ENCODE measurements at places on chromosomes 11 and 22.

DNA sequence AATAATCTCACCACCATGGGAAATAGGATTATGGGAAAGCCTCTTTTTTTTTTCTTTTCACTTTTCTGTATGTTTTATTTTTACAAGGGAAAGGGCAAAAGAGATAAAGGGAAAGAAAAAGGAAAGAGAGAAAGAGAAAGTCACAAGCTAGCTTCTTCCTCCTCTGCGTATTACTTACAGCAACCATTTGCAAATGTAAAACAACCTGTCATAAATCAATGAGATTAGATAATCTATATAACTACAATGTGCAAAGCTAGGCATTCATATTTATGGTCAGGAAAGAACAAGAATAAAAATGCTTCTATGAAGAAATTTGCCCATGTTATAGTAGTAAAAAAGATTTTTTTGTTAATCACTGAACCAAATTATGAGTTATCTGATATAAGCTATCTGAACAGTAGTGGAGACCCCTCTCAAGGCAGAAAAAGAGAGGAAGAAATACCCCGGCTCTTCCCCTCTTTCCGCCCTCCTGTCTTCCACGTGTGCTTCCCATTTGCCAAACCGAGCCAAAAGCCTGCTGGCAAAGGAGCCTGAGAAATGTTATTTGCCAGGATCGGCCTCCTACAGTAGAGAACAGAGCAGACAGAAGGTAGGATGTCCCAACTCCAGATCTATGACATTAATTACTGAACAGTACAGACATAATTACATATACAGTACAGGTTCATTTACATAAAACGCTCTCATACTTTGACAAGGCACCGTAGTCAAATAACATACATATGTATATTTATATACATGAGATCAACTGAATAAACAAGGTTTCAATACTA, 50.2 kb downstream of the ARHGAP32 start:
- H3K27me3 ChIP-seq = no peaks in the 10 kb centered on the region
- H3K36me3 ChIP-seq = no peaks in the 10 kb centered on the region

GRCh38 chr11:66933531-66933930, 24.7 kb downstream of the PC start:
- no peak overlapping the region for H3K4me3 ChIP-seq
- no peak for DNase-seq
- no peaks in the 10 kb centered on the region for H3K4me1 ChIP-seq
- no peaks in the 10 kb centered on the region for H3K27me3 ChIP-seq
- H3K27ac ChIP-seq = no peak overlapping the region

DNA sequence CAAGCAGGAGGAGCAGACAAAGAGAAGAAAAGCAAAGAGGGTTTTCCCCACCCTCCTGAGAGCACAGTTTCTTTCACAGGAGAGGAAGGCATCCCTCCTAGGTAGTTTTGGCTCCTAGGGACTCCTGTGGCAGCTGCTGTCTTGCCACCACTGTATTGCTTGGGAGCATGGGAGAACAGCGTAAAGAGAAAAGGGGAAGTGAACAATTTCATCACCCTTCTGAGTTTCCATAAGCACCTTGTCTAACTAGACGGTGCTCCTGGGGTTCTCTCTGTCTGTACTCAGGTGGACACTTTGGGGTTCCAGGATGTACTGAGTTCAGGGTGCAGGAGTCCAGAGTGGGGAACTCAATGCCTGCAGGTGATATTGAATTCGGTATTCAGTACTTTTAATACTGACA, 1430.5 kb downstream of the TBC1D22A start:
- DNase-seq = no peak
- H3K4me1 ChIP-seq = no peaks in the 10 kb centered on the region
- H3K36me3 ChIP-seq = no peaks in the 10 kb centered on the region
- H3K4me3 ChIP-seq = no peak overlapping the region

- no peaks in the 10 kb centered on the region for H3K36me3 ChIP-seq
- H3K27me3 ChIP-seq = no peaks in the 10 kb centered on the region
- no peaks in the 10 kb centered on the region for H3K4me1 ChIP-seq
Observed at GRCh38 chr11:131418189-131418588, 47.8 kb downstream of the NTM start.

DNA sequence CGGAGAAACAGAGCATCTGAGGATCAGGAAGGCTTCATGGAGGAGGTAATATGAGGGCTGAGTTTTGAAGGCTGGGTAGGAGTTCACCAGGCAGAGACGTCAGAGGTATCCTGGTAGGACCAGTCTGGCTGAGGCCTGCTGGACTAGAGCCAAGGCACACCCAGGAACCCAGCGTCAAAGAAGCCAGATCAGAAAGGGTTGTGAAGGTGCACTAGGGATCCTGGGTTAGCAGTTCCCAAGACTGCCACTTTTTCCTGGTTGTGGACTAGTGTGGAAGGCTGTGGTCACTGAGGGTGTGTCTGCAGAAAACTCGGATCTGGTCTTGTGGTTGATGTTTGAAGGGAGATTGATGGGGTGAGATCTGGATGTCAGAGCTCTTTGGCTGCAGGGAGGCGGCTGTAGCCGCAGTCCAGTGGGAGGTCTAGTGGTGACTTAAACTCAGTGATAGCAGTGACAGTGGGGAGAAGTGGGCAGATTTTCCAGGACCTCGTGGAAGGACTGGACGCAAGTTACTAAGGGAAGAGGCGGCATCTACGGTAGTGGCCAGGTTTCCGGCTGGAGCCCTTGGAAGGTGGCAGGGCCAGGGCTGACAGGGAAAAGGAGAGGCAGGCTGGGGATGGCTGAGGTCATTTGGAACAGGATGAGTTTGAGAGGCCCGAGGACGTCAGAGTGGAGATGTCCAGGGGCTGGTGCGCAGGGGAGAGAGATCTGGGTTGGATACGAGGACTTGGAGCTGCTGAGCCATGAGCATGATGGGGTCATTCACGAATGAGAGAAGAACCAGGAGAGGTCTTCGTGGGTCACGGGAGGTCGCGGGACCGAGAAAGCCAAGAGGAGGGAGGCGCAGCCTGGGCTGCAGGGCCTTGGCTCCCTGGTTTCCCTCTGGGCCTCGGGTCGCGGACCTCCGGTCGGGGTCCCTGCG, 10.9 kb downstream of the RELA start:
- H3K27me3 ChIP-seq = no peaks in the 10 kb centered on the region
- peaks cover 24% of the 10 kb centered on the region for H3K4me1 ChIP-seq
- H3K4me3 ChIP-seq = peak overlapping the region; percentile 50
- H3K36me3 ChIP-seq = peaks cover 51% of the 10 kb centered on the region
- no peak for DNase-seq

DNA sequence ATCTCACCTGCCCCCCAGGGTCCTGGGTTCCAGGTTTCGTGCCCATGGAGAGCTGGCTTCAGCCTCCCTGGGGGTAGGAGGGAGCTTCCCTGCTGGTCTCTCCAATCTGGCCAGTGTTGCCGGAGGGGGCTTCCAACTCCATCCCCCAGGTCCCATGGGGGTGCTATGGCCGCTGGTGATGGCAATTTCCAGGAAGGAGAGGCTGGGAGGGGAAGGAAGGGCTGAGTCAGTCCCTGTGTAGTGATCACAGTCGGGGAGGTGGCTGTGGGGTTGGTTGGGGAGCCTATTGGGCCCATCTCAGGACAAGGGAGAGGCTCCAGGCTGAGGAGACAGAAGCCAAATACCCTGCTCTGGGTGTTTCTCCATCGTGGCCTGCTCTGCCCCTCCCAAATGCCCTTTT, 5.7 kb upstream of the CDC42EP2 start:
- H3K27me3 ChIP-seq = no peaks in the 10 kb centered on the region
- no peaks in the 10 kb centered on the region for H3K4me1 ChIP-seq
- H3K4me3 ChIP-seq = no peak overlapping the region
- no peak for DNase-seq
- H3K36me3 ChIP-seq = no peaks in the 10 kb centered on the region

DNA sequence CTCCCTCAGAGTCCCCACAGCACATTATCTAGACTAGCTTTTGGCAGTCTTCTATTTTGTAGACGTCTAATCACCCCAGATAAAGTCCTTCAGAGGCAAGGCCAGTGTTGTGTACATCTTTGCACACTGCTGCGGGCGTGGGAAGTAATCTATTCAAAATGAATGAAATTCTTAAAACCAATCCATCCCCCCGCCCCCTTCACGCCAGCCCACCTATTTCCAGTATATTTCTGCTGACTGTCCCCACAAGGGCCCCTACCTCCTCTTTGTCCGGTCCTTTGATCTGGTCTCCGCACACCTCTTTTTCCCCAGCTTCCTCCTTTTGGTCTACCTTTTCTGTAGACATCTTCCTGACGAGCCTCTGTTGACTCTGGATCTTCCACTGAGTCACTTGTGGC, 375 bp downstream of the BSCL2 start:
- no peak for DNase-seq
- no peak overlapping the region for H3K4me3 ChIP-seq
- H3K4me1 ChIP-seq = peaks cover 32% of the 10 kb centered on the region
- no peaks in the 10 kb centered on the region for H3K27me3 ChIP-seq
- H3K36me3 ChIP-seq = no peaks in the 10 kb centered on the region

DNA sequence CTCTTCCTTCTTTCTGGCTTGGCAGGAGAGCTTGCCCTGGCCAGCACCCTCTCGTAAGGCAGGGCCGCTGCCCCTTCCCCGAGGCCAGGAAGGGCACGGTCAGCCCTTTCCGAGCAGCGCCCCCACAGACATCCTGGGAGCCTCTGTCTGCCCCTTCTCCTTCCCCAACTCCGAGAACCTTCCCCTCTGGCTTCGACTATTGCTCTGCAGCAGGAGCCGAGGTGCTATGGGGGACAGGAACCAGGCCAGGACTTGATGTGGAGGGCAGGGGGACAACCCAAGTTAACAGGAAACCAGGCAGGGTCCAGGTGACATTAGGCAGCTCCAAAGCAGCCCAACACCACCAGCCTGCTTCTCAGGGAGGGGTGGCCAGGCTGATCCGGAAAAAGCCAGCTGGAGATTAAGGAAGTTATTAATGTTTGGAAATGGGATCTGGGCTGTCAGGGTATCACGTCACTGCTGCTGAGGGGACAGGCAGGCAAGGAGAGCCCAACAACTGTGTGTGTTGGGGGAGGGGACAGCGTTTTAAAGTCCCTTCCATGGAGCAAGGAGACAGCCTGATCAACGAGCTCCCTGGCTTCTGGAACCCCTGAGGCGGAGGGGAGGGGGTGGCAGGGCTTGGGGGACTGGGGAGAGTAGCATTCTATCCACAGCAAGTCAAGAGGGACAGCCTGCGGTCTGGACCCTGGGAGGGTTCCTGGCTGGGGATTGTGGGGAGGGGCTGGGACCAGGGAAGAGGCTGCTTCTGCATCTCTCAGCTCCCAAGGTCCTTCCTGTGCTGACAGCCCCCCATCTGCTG, 27.3 kb downstream of the SYT7 start:
- H3K4me1 ChIP-seq = peaks cover 5% of the 10 kb centered on the region
- DNase-seq = no peak
- no peak overlapping the region for H3K27ac ChIP-seq

DNA sequence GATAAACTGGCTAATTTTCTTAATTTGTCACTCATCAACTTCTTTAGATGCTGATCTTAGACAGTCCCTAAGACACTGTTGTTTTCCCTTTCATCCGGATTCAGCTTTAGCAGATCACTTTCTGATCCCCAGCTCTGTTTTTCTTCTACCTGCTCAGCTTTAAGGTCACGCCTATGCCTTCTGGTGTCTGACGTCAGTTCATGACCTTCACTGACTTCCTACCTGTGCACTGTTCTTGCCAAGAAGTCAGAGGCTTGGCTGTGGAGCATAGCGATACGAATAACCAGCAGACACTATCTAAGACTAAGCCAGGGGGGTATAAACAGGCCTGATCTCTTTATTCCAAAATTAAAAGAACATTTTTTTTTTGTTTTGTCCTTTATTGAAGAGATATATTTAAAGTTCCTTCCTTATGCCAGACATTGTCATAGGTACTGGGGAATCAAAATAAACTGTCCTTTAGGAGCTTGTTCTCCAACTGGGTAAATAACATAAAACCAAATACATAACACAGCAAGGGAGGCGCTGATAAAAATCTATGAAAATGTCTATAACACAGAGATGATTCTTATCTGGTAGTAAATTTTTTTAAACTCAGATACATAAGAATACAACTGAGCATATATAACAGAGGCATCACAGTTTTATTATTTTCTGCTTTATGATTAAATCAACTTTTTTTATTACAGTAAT, 352.2 kb upstream of the CTSC start:
- no peaks in the 10 kb centered on the region for H3K4me1 ChIP-seq
- no peak overlapping the region for H3K4me3 ChIP-seq
- no peak overlapping the region for H3K27ac ChIP-seq

GRCh38 chr22:25048071-25048470, 95.6 kb downstream of the KIAA1671 start:
- no peak for DNase-seq
- no peaks in the 10 kb centered on the region for H3K4me1 ChIP-seq
- no peak overlapping the region for H3K27ac ChIP-seq

- H3K27ac ChIP-seq = no peak overlapping the region
- no peaks in the 10 kb centered on the region for H3K4me1 ChIP-seq
- DNase-seq = no peak
- no peaks in the 10 kb centered on the region for H3K27me3 ChIP-seq
Observed at GRCh38 chr22:49224243-49224642, 603.4 kb downstream of the BRD1 start.

GRCh38 chr11:67351275-67352005, 1.9 kb downstream of the POLD4 start:
- peaks cover 40% of the 10 kb centered on the region for H3K4me1 ChIP-seq
- no peak overlapping the region for H3K4me3 ChIP-seq
- no peaks in the 10 kb centered on the region for H3K36me3 ChIP-seq
- H3K27me3 ChIP-seq = no peaks in the 10 kb centered on the region
- DNase-seq = peak; percentile 44
- H3K27ac ChIP-seq = peak overlapping the region; percentile 57

DNA sequence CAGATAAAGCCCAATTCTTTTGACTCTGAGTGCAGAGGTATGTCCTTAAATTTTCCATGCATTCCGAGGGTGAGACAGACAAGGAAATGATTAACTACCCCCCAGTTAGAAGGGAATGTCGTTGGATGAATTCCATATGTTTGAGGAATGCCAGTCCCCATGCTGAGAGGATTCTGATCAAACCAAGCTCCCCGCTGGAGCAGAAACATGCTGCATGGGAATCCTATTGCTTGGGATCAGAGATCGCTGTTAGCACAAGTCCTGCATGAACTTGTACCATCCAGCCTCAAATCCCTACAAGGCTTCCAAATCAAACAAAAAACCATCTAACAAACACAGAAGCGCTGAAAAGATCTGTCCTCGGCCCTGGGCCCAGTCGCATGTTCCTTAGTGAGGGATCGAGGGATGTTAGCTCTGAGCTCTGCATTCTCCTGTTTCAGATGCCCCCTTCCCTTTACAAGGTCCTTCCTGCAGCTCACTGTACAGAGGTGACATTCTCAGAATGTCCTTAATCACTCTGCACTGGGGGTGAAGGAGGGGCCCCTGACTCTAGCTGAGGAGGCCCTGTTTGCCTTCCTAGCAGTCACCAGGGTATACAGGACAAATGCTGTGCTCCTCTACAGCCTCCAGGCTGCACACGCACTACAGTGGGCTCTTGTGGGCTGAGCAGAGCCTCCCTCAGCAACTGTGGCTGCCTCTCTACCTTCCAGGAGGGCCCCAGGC, 353.4 kb downstream of the TENM4 start:
- H3K36me3 ChIP-seq = no peaks in the 10 kb centered on the region
- no peaks in the 10 kb centered on the region for H3K4me1 ChIP-seq
- no peak for DNase-seq
- no peaks in the 10 kb centered on the region for H3K27me3 ChIP-seq
- no peak overlapping the region for H3K4me3 ChIP-seq
